ENCODE measurements at places on chromosomes 2 and 18.

DNA sequence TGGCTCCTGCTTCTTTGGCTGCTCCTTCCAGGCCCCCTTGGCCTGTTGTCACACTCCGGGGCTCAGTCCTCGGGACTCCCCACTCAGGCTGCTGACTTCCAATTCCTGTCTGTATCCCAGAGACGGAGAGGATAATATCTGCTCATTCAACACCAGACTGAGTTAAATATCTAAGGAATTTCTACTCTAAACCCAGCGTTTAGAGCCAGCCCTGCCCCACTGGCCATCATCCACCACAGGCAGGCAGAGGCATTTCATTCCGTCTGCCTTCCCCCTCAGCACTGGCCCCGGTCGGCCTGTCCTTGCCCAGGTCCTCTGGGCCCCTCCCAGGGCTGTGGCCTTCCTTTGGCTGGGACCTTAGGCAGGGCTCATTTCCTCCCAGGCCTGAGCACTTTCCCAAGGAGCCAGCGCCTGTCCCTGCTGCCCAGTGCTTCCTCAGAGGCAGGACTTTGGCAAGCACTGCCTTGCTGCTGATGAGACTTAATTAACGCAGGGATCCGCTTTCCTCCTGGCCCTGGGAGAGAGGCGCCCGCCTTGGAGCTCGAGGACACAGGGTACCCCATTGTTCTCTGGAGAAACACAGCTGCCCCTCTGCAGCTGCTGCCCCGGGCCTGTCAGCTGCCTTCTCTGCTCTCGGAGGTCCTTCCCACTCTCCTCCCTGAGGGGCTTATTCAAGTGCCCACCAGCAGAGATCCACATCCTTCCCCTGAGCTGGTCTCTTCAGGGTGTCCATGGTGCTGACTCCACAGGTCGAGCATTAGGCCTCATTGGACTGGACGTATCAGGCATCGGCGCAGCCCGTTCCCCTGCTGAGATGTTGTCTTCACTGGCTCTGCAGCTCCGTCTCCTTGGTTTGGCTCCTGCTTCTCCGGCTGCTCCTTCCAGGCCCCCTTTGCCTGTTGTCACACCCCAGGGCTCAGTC is 42.8 kb downstream of the ATOH8 start:
- no peak for DNase-seq

DNA sequence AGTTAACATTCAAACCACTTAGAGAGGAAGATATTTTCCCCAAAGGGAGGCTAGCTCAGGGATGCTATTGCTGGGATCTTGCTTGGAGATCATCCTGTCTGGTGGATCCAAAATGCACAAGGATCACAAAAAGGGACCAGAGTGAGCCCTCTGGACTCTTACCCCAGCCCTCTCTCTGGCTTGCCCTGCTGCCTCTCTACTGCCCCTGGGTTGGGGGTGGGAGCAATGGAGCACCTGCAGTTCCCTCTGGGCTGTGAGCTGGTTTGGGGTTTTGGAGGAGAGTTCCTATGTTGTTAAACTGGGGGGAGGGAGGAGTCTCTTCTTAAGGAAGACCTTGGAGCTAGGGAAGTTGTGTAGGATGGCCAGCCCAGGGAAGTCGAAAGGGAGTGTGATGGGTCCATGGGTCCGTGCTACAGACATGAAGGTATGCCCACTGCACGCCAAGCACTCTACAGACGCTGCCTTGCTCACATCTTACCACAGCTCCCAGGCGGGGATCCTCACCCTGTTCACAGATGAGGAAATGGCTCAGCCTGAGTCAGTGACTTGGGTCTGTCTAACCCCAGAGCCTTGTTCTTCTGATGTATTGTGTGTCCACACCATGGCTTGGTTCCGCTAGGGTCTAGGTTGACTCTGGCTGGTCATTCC is 3.8 kb downstream of the LBH start:
- DNase-seq = no peak

DNA sequence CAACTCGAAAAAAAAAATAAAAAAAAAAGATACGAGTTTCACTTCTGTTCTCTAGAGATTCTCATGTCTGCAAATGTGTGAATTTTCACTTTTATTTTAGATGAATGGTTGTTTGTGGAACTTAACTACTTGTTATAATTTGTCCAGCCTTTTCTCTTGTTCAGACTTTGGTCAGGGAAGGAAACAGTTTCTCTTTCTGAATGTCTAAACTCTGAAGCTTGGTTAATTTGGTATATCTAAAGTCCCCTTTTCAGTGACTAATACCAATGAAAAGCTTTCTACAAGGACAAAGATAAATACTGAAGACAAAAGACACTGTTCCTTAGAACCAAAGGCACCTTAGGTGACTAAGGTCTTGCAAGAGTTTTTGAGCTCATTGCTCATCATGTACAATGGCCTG is 144.4 kb upstream of the PIEZO2 start:
- DNase-seq = no peak

DNA sequence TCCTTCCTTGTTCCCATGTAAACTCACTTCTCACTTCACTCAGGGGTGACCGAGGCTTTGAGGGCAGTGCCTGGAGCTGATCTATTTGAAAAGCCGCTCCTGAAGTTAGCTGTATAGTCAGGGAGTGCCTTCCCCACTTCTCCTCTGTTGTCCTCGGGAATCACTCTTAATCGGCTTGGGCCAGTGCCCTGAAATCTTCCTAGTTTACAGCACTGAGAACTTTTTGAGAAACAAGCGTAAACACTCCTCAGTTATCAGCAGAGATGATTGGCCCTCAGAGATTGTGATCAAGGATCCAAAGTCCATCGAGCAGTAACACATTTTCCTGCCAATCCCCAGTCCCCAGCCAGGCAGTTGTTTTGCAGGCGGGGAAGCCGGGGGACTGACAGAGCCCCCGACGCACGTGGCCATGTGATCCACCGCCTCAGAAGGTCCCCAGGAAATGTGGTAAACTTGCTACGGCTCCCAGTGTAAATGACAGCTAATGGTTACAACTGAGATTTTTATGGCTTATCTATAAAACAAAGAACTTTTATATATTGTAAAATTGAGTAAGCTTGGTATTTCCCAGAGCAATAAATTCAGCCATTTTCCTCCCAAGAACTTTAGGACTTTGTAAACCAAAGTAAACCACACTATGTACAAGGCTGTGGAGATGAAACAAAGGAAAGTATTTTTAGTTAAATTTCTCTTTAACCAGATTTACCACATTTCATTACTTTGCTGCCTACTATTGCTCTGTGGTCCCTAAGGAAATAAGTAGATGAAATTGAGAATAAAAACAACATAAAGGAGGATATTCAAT is 53.5 kb downstream of the C18orf63 start:
- no peak for DNase-seq

- DNase-seq = no peak
Measured at GRCh38 chr2:60158262-60158661, 395.2 kb downstream of the BCL11A start.

DNA sequence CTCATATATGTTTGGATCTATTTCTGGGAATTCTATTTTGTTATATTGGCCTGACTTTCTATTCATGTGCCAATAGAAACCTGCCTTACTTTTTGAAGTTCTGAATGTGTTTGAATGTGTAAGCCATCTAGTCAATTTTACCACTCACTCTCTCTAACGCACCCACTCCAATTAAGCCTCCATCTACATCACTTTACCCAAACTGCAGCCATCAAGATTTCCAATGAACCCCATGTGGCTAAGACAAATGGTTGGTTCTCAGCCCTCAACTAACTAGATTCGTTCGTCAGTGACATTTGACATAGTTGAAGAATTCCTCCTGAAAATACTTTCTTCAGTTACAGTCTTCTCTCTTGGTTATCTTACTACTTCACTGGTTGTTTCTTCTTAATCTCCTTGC is 137.3 kb upstream of the FSHR start:
- no peak for DNase-seq

- no peak for DNase-seq
Measured at GRCh38 chr18:79468119-79468789, 72.5 kb downstream of the NFATC1 start.

- DNase-seq = no peak
Measured at GRCh38 chr18:24354278-24354677, 43.3 kb downstream of the OSBPL1A start.

DNA sequence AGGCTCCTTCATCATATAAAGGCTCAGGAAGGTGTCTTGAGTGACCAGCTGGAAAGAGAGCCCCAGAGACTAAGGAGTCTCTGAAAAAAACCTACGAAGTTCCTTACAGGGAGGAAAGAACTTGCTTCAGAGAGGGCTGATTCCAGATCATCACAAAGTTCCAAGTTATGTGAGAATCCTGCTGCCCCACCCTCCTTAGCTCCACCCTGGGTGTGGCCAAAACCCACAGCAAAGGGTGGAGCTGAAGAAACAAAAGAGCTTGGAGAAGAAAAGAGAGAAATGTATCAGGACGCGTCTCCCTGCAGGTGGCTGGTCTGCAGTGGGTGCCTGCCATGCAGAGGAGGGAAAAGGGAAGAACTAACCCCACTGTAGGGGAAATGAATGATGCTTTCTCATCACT is 32.8 kb upstream of the ZNF396 start:
- no peak for DNase-seq

DNA sequence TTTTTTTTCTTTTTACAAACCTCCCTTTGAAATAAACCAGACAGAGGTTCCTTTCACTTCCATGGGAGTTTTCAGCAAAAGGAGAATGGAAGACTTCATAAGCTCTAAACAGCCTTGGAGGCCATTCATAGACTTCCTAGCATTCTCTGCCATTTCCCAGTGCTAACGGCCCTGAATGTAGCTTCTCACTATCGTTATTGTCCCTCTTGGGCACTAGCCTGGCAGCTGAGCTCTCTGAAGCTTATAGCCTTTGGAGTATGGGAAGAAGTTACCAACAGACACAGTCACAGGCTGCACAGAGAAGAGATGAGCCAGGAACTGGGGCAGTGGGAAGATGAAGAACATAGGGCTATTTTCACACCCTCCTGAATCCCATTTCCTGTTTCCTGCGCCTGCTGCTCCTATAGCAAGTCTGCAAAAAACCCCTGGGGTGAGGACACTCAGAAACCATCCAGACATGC is 29.1 kb upstream of the EPC2 start:
- DNase-seq = no peak

DNA sequence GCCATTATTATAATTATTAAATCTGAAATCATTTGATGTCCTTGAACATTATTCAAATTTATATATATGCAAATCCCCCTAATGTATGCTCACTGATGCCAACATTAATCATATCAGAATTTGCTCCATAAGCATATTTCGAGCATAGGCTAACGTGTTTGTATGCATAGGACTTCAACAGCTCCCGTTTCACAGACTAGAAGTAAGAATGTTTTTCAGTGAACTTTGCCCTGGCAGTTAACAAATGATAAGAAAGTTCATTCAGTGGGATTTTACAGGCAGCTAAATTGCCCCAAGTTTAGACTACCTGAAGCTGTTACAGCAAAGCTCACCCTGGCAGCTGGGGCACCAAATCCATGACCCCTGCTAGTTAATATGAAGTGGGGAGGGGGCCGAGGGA is 272.0 kb downstream of the LNPK start:
- no peak for DNase-seq

- DNase-seq = no peak
Measured at GRCh38 chr2:47344890-47345589, 57.9 kb upstream of the MSH2 start.

Measured in hematopoietic multipotent progenitor cell treated with erythropoietin and hydrocortisone succinate and interleukin-3 and kit ligand, for 15 days (in vitro differentiated cells).